ENCODE measurements at places on chromosomes 11 and 22.

DNA sequence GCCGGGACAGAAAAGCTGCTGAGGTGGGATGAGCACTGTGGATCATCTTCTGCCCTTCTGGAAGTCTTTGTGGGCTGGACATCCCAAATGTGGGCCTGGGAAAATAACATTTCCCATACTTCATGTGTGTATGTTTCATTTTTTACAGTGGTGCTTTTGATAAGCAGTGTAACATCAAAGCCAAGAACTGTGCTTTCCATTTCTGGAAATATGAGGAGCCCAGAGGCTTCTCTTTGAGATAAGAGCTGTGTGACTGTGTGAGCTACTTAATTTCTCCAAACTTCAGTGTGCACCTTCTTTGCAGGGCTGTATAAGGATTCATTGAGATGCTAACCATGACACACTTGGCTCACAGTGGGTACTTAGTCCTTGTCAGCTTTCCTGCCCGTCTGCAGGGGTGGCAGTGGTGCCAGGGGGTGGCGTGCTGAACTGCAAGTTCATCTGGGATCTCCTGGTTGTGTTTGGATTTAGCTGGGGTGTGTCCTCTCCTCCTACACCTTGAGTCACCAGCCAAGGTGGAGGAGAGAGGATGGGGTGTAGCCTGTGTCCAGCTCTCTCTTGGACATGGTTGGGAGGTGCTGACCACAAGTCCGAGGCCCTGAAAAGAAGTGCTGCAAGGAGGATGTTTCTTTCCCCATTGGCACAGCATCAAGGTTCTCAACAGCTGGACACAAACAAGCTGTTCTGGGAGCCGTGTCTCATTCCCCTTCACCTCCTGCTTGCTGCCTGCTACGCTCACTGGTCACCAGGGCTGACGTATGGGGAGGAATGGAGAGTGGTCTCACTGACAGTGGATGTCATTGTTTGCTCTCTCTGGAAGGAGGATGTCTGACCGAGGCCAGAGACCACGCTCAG, 139.4 kb downstream of the TEAD1 start:
- peak; percentile 63 for DNase-seq

DNA sequence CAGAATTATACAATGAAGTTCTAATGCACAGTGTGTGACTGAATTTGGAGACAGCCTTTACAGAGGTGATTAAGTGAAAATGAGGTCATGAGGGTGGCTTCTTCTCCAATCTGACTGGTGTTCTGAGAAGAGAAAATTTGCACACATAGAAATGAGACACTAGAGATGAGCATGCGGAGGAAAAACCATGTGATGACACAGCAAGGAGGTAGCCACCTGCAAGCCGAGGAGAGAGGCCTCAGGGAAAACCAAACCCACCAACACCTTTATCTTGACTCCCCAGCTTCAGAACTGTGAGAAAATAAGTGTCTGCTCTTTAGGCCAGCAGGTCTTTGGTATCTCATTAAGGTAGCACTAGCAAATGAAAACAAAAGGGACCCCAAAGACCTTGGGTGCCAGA, 93.2 kb downstream of the GGTLC2 start:
- no peak for DNase-seq

DNA sequence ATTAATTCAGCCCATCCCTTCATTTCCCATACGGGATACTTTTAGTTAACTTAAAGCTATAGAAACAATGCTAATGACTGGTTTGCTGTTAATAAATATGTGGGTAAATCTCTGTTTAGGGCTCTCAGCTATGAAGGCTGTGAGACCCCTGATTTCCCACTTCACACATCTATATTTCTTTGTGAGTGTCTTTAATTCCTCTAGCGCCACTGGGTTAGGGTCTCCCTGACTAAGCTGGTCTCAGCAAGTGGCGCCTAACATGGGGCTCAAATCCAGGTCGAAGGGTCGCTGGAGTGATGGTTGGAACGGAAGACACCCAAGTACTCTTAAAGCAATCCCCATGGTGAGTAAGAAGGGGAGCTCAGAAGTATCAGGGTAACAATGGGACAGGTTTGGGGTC, 14.4 kb upstream of the OOSP1 start:
- DNase-seq, result no peak

DNA sequence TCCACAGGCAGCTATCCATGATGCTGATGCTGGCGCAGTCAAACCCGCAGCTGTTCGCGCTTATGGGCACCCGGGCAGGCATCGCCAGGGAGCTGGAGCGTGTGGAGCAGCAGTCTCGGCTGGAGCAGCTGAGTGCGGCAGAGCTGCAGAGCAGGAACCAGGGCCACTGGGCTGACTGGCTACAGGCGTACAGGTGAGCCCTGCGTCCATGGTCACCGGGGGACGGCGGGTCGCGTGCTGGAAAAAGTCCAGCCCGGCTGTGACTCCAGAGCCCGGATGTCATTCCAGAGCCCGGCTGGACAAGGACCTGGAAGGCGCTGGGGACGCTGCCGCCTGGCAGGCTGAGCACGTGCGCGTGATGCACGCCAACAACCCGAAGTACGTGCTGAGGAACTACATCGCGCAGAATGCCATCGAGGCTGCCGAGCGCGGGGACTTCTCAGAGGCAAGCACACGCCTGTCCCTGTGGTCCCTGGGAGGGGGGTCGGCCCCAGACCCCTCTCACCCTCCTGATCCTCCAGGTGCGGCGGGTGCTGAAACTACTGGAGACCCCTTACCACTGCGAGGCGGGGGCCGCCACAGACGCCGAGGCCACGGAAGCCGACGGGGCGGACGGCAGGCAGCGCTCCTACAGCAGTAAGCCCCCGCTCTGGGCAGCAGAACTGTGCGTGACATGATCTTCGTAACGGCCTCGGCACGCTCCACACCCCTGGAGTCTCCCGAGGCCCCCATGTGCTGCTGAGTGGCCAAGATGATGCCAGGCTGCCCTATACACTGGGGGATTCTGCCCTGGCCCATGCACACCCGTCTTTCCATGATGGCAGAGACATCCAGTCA, 16.1 kb downstream of the SELENOO start:
- DNase-seq, result no peak

DNA sequence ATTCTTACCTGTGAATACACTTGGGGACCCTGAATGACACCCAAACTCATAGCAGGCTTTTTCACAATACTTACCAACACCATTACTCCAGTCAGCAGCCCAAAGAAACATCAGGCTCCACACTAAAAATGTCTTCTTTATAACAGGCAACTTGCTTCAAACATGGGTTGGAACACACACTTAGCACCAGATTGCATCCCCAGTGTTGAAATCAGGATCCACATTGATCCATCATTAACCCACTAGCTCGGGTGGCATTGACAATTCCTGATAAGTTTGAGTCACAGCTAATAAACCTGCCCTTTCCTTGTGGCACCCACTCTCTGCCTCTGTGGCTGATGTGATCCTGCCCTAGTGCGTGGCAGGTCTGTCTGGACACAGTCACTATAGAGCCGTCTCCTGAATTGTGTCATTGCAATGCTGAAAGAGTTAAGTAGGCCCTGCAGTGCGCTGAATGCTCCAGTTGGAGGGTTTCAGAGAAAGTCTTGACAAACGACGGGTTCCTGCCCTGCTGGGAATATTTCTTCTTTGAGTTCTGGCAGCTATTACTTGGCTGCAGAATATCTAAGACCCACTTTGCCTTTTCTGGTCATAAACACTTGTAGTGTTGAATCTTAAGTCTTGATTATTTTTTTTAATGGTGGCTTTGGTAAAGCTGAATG, 19.6 kb upstream of the C11orf96 start:
- DNase-seq, result no peak

GRCh38 chr11:125315079-125315740, 150.7 kb downstream of the PKNOX2 start:
- peak; percentile 11 for DNase-seq

GRCh38 chr22:17744430-17744829, 29.8 kb downstream of the BID start:
- DNase-seq, result no peak

GRCh38 chr11:81444297-81444696, 1289.4 kb downstream of the FAM181B start:
- DNase-seq, result no peak

DNA sequence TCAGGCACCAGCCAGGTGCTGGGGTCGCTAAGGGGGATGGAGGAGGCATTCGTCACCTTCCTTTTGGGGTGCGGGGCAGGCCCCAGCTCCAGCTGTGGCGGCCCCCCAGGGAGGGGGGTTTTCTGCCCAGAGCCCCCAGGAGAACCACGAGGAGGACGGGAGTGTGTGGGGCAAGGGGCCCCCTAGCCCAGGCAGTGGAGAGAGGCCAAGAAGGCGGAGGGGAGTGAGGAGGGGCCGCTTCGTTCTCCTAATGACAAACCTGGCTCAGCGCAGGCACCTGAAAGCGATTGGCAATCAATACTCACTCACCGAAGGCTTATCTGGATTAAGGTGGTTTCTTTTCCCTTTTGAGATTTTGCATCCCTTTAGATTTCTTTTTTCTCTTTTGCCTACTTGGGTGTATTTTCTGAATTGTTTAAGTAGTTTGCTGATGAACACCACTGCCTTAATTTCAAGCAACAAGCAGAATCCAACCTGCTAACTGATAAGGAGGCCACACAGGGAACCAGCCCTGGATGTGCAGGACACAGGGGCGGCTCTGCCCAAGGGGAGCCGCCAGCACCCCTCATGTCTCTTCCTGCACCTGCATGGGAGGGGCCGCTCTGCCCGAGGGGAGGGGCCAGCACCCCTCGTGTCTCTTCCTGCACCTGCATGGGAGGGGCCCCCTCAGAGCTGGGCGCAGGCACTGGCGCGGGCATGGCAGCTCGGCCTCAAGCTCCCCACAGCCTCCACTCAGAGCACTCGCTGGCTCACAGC, 122.3 kb downstream of the BRD1 start:
- no peak for DNase-seq

- no peak for DNase-seq
Observed at GRCh38 chr11:87575088-87575487, 537.4 kb downstream of the TMEM135 start.

GRCh38 chr11:125079151-125079877, 16.2 kb downstream of the SLC37A2 start:
- peak; percentile 13 for DNase-seq

DNA sequence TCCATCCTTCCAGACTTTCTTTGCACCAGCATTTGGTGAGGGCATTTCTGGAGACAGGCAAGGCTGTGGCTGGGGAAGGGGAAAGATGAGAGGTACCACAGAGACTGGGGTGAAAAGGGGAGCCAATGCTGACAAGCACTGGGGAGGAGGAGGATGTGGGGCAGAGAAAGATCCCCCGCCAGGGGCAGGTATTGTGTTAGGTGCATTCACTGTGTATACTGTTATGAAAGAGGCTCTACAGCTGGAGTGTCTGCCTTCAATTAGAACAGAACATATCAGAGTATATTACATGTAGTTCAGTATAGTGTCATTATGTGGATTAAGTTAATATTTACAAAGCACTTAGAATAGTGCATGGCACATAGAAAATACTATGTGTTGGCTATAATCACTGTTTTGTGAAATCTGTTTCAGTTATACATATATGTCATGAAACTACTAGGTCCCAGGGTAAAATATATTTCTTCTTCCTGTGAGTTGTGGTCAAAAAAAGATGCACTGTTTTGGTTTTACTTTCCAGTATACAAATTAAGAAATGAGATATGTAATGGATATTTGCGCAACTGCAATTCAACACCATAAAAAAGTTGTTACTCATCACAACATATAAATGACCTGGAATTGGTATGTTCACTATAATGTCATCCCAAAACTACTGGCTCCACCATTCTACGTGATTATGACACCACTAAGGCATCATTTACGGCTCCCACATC, 8.4 kb downstream of the MSANTD2 start:
- DNase-seq, result no peak

GRCh38 chr11:83760932-83761331, 474.8 kb upstream of the CCDC90B start:
- no peak for DNase-seq

- no peak for DNase-seq
Observed at GRCh38 chr11:57303280-57303989, 21.3 kb downstream of the TNKS1BP1 start.

DNA sequence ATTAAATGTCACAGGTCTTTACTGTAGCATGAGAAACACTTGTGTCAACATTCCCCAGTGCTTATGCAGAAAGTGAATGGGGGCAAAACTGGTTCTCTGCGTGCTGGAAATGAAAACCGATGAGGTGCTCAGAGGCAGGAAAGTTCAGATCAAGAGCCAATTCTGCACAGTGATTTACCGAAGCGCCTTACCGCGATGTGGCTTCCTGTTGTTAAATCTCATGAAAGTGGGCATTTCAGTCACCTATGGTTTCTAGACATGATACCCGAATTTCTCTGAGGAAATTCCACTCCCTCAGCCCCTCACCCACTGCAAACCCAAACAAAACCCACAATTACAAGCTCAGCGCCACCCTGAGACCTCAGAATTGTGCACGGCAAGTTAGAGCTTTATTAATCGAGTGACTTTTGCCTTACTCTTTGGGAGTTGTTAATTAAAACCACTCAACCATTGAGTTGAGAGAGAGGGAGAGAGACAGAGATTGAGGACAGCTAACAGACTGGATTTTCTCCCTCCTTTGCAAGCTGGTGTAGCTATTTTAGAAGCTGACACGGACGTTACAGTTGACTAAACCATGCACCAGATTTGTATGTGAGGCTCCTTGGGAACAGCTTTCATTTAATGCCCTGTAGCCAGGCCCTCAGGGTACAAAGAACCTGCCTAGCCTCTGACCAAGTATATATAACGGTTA, 196.4 kb downstream of the DBX1 start:
- DNase-seq, result no peak
